ENCODE measurements at places on chromosomes 13 and 19.

- DNase-seq, result peak; percentile 65
Measured at GRCh38 chr13:101555610-101556009, 103.1 kb downstream of the ITGBL1 start.

- no peak for DNase-seq
Measured at GRCh38 chr13:78198419-78198818, 279.8 kb upstream of the EDNRB start.

DNA sequence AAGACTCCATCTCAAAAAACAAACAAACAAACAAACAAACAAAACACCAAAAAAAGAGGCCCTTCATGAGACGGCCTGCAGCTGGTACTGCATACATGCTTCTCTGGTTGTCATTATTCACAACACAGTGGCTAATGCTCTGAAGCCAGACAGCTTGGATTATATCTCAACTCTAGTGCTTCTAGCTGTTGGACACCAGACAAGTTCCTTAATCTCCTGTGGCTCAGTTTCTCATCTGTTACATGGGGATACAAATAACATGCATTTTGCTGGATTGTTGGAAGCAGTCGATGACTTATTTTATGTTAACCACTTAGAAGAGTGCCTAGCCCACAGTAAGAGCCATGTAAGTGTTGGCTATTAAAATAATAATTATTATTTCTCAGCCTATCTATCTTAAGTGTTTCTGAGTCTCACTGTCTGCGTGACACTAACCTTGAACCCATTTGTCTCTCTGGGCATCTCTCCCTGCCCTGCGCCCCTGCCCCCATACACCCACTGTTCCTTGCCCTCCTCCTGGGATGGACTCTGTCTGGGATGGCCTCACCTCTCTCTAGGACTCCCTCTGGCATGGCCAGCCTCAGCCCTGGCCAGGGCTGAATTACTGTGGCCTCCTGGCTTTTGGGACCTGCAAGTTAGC is 3.1 kb upstream of the JUNB start:
- DNase-seq, result peak; percentile 60

DNA sequence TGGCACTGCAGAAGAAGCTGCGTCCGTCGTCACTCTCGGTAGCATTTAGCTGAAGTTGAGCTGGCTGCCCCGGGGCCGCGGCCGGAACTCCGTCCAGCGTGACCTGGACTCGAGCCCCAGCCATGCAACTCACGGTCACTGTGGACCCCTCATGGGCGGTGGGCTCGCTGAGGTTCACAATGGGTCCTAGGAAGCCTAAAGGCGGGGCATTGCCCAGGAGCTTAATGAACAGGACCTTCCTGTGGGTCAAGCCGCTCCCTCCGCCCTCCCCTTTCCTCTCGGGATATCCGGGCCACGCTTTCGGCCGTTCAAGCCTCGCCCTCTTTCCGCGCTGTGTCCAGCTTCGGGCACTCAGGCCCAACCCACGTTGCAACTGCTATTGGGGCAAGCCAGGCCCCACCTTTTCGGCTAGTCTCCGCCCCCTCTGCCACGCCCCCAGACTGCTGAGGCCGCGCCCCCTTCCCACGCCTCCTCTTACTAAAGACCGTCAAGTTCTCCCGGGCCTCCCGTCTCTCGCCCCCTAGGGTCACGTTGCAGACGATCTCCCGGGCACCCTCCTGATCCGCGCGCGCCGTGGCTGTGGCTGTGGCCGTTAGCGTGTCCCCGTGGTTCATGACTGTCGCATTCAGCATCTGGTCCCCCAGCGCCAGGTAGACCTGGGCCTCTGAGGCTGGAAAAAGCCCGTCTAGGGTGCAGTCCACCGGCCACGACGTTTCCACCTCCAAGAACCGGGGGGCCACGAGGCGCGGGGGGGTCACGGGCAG is 1.4 kb upstream of the RAVER1 start:
- DNase-seq, result peak; percentile 61

DNA sequence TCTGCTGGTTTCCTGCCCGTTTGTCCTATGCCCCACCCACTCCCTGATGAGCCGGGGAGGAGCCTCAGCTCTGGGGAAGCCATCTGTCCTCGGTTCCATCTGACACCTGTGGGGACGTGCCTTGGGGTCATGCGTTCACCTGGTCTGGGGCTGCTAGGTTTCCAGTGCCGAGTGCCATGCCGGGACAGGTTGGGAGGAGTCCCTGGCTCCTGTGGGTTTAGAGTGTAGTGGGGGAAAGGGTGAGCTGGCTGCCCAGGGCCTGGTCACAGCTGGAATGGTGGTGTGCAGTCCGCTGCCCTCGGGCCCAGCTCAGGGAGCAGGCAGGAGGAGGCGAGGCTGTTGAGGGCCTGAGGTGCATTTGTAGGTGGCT is 2.5 kb downstream of the KDM4B start:
- peak; percentile 48 for DNase-seq

- DNase-seq, result no peak
Measured at GRCh38 chr19:51698296-51698695, 5.2 kb downstream of the SPACA6 start.

- peak; percentile 73 for DNase-seq
Measured at GRCh38 chr19:48398375-48399235, 5.1 kb downstream of the GRIN2D start.

DNA sequence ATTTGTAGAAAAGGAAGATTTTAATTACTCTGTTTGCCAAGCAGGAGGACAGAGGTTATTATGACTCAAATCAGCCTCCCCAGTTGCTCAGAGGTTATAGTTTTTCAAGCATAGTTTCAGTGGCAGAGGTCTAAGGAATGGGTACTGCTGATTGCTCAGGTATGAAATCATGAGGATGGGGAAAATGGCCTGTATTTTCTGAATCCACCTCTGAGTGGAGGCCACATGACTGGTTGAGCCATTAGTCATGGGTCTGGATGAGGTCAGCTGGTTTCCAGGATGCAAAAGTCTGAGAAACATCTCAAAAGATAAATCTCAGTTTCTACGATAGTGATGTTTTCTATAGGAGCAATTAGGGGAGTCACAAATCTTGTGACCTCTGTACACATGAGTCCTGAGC is 62.8 kb upstream of the CEACAM8 start:
- DNase-seq, result no peak

- no peak for DNase-seq
Measured at GRCh38 chr19:19006213-19006612, 27.1 kb downstream of the SUGP2 start.

DNA sequence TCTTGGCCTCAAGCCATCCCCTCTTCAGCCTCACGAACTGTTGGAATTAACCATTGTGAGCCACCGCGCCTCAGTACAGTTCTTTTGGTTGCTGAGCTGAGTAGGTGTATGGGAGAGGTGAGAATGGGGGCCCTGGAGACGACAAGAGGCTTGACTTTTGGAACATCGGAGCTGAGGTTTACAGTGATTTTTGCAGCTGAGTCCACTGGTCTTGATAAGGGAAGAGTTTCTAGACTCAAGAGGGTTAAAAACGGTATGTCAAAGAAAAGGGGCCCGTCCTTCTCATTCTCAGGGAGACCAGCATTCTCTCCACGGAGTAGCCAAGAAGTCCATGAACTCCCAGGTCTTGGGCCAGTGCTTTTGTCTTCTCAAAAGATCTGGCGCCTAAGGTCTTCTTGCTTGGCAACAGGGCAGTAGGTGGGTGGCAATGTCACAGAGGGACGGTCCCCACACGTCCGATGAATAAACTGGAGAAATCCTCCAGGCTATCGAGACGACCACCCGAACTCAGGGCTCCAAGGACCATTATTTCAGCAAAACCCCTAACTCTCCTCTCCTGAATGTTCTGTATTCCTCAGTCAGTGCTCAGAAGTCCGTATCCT is 6.4 kb upstream of the QTRT1 start:
- no peak for DNase-seq

GRCh38 chr13:72043366-72043765 is 176.4 kb upstream of the DACH1 start:
- DNase-seq, result no peak

Measured in hematopoietic multipotent progenitor cell treated with erythropoietin and hydrocortisone succinate and interleukin-3 and kit ligand, for 15 days (in vitro differentiated cells).